ENCODE measurements at places on chromosomes 4 and X.
A peak's percentile ranks its signal among the peaks of the same experiment; 100 is the strongest.

- DNase-seq: no peak
Observed at GRCh38 chr4:137623013-137623412, 90.7 kb upstream of the PCDH18 start.

DNA sequence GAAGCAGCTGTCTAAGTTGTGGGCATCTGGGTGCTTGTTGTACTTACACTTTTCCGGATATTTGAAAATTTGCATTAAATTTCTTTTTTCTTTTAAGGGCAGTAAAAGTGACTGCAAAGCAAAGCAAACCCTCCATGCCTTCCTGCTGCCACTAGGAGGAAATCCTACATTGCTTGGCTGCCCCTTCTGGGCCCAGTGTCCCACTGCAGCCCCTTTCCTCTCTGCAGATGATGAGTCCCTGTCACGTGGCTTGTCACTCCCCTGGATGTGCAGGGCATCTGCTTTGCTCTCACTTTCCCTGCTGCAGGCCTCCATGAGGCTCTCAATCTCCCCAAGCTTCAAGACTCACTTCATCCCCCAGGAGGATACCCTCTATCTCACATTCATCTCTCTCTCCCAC lies 12.7 kb downstream of the TSR2 start:
- peak; percentile 65 for DNase-seq

DNA sequence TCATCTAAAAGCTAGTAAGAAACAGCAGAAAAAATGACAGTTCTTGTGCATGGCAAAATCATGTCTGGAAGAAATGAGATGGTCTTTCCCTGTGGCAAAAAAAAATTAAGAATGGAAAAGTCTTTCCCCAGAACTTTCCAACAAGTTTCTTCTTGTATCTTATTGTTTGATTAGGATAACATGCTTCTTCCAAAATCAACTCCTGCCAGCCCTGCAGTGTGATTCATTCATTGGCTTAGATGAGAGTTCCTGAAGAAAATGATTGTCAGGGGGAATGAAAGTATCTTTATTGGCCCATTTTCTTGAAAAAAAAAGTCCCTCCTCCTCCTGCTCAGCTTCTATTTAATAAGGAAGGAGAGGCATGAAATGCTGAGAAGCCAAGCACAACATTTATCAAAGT lies 407.7 kb downstream of the ARAP2 start:
- no peak for DNase-seq

DNA sequence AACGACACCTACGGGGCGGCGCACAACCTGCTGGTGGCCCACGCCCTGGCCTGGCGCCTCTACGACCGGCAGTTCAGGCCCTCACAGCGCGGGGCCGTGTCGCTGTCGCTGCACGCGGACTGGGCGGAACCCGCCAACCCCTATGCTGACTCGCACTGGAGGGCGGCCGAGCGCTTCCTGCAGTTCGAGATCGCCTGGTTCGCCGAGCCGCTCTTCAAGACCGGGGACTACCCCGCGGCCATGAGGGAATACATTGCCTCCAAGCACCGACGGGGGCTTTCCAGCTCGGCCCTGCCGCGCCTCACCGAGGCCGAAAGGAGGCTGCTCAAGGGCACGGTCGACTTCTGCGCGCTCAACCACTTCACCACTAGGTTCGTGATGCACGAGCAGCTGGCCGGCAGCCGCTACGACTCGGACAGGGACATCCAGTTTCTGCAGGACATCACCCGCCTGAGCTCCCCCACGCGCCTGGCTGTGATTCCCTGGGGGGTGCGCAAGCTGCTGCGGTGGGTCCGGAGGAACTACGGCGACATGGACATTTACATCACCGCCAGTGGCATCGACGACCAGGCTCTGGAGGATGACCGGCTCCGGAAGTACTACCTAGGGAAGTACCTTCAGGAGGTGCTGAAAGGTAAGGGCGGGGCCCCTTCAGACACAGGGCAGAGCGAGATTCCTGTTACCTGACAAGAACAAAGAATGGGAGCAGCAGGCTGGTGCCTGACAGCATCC lies 11.7 kb downstream of the RPL9 start:
- DNase-seq: peak; percentile 82

DNA sequence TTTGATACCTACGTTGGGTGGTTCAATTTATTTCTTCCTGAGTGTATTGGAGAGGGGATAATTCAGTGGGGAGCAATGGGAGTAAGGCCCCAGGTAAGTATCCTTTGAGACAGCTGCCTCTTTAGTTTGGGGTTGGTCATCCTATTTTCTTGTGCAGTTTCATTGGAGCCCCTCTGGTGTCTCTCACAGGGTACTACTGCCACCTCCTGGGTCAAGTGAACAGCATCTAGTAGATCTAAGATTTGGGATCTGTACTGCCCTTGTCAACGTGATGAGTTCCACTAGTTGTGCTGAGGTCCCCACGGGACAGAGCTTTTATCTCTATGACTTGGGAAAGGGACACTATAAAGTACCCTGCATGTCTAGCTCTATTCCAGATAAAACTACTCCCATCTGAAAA lies 80.6 kb downstream of the PBDC1 start:
- peak; percentile 38 for DNase-seq

DNA sequence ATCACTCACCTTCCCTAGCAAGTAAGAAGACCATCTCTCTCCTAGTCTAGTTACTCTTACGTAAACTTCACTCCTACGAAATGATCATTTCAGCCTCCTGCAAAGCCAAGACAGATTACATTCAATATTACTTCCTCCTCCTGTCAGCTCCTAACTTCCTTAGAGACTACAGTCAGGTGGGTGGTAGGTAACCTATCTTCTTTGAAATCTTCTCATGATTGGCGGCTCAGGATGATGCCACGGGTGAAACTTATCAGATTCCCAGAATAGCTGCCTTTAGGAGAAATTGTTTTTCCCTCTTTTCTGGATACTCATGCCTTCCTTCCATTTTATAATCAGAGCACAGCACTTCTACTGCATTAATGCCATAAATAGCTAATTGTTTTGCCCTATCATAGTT lies 744.8 kb upstream of the HS3ST1 start:
- DNase-seq: no peak

GRCh38 chr4:181674315-181674875 lies 568.8 kb upstream of the TENM3 start:
- DNase-seq: no peak

- DNase-seq: no peak
Observed at GRCh38 chr4:1862055-1862911, 6.3 kb upstream of the LETM1 start.

- no peak for DNase-seq
Observed at GRCh38 chr4:56099378-56099786, 150.6 kb downstream of the CEP135 start.

- no peak for DNase-seq
Observed at GRCh38 chrX:118595501-118596042, 100.0 kb downstream of the DOCK11 start.

- DNase-seq: no peak
Observed at GRCh38 chr4:1842993-1843448, 12.9 kb downstream of the LETM1 start.

DNA sequence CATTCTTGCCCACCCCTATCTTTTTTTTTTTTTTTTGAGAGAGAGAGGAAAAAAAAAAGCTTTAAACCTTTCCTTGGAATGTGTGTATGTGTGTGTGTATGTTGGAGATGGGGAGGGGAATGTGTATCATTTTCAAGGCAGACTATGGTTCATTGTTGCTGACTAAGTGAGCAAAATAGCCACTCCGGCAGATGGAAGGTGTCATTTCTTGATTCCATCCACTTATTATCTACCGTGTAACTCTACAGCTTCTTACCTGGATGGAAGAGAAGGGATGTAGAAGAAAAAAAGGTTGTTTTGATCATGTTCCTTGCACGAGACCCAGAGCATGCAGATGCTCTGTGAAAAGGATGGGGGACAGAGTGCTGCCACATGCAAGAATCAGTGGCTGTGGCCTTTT lies 5.9 kb upstream of the GK2 start:
- DNase-seq: no peak

GRCh38 chr4:40916880-40917279 lies 167.1 kb downstream of the NSUN7 start:
- peak; percentile 82 for DNase-seq

- no peak for DNase-seq
Observed at GRCh38 chr4:176806778-176807375, 14.2 kb upstream of the VEGFC start.

DNA sequence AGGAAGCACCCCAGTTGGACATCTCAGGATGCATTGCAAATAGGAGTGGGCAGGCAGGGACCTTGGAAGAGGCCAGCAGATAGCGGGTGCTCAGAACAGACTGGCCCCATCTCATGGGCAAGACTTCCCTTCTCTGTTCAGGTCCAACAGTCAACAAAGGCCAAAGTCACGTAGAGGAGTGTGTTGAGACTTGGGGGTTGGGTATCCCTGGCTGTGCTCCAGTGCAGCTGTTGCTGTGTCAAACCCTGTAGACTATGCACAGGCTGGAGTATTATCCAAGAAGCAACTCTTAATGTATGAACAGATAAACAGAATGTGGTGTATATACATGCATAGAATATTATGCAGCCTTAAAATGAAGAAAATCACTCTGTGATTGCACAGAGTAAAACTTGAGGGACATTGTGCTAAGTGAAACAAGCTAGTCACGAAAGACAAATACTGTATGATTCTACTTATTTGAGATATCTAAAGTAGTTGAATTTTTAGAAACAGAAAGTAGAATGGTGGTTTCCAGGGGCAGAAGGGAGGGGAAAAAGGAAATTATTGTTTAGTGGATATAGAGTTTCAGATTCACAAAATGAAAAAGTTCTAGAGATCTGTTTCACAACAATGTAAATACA lies 192.1 kb upstream of the LCORL start:
- DNase-seq: no peak

DNA sequence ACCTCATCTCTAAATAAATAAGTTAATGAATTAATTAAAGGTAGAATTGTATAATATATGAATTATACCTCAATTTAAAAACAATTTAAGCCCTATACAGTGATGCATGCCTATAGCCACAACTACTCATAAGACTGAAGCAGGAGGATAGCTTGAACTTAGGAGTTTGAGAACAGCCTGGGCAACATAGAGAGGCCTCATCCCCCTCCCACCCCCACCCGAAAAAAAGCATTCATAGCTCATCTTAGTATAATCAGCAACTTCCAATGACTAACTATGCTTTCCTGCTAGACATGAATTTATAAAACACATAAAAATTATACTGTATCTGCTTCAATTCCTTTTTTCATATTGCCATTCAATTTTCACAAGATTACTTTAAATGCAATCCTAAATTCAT lies 1.6 kb downstream of the LRBA start:
- DNase-seq: no peak

GRCh38 chrX:11499076-11500044 lies 166.4 kb downstream of the ARHGAP6 start:
- DNase-seq: no peak

DNA sequence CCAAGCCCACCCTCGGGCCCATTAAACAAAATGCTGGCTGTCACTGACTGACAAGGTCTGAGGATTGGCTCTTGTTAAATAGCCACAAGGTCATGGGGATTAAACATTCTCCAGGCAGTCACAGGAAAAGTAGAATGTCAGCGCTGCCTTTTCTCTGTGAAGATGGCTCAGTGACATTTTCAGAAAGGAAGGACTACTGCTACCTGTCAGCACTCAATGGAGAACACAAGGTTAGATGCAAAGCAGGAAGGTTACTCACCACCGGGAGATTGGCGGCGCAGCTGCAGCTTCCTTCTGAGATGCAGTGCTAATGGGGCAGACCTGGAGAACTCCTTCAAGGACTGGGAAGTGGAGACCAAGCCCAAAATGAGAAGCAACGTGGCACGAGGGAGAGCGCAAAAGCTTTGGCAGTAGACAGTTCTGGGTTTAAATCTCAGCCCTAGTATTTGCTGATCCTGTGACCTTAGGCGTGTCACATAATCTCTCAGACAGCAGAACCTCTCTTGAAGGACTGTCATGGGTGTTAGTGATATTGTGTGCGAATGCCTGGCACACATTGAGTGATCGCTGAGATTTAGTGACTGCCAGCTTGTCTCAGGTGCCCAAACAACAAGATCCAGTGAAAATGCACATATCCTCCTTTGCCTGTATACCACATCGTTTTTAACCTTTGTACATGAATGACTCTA lies 213.1 kb upstream of the BOD1L1 start:
- no peak for DNase-seq

DNA sequence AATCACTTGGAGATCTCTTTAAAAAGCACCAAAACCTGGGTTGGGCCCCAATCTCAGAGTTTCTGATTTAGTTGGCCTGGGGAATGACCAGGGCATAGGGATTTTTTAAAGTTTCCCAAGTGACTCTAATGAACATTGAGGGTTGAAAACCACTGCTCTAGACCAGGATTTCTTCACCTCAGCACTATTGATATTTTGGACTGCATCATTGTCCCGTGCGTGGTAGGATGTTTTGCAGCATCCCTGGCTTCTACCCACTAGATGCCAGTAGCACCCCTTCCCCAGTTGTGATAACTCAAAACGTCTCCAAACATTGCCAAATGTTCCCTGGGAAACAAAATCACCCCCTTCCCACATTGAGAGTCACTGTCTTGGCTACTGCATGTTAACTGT lies 61.8 kb downstream of the ATXN3L start:
- DNase-seq: no peak

- no peak for DNase-seq
Observed at GRCh38 chr4:90950385-90950841, 823.2 kb downstream of the CCSER1 start.

DNA sequence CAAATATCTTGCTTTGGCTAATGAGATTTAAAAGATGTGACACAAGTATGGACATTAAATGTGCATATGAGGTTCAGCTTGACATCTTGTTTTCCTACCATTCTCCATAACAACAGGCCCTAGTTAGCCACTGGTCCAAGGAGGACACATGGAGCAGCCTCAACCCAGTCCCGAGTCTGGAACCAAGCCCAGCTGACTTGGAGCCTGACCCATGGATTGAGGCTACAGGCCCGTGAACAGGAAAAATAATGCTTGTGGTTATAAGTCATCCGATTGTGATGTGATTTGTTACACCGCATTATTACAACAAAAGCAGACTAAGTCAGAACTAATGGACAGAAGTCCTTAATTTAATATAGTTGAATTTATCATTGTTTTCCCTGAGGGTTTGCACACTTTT lies 123.2 kb upstream of the BANK1 start:
- DNase-seq: no peak

GRCh38 chr4:152901205-152901604 lies 34.9 kb upstream of the FHDC1 start:
- no peak for DNase-seq

- DNase-seq: no peak
Observed at GRCh38 chr4:101604976-101605375, 185.6 kb upstream of the BANK1 start.

- DNase-seq: no peak
Observed at GRCh38 chr4:130825284-130825683, 1729.3 kb downstream of the C4orf33 start.

- DNase-seq: no peak
Observed at GRCh38 chr4:12707381-12708175, 776.6 kb downstream of the RAB28 start.

DNA sequence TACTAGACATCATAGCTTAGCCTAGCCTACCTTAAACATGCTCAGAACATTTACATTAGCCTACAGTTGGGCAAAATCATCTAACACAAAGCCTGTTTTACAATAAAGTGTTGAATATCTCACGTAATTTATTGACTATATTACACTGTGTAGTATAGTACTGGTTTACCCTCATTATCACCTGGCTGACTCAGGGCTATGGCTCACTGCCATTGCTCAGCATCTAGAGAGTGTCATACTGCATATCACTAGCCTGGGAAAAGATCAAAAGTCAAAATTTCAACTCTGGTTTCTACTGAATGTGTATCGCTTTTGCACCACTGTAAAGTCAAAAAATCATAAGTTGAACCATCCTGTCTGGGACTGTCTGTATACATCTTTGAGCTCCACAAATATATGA lies 78.6 kb downstream of the CEP44 start:
- no peak for DNase-seq

- no peak for DNase-seq
Observed at GRCh38 chrX:119871245-119871598, 311 bp downstream of the RNF113A start.

GRCh38 chr4:85531560-85532341 lies 56.8 kb downstream of the ARHGAP24 start:
- DNase-seq: no peak

All from H9 (cell line).